Stimulated activated CD8-positive, alpha-beta memory T cell treated with anti-CD3 and anti-CD28 coated beads, Interleukin-7, amount 100 ng/mL, for 1 hour (primary cell): ENCODE measurements at places on chromosomes 7 and 10.

DNA sequence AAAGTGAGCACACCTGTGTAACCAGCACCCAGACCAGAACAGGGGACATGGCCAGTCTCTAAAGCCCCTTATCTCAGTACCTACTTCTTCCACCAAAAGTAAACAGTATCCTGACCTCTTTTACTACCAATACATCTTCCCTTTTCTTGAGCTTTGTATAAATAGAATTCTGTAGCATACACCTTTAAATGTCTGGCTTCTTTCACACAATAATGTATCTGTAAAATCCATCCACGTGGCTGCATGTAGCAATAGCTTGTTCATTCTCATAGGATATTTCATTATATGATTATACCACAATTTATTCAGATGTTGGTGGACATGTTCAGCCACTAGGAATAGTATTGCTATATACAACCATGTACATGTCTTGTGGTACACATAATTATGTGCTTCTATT lies 40.6 kb downstream of the BTBD16 start:
- no peak for DNase-seq

GRCh38 chr10:31490858-31491504 lies 172.0 kb downstream of the ZEB1 start:
- no peak for DNase-seq

GRCh38 chr10:19048489-19048888 lies at the start of gene MALRD1:
MALRD1 (plus strand) TSS chr10:19048801; CDS start chr10:19048939, 138 bp downstream.
- DNase-seq, result no peak

- no peak for DNase-seq
These were observed 167.1 kb upstream of the INHBA start for GRCh38 chr7:41869997-41870396.

- DNase-seq, result no peak
These were observed 193.2 kb upstream of the CDCA7L start for GRCh38 chr7:22138886-22139285.

DNA sequence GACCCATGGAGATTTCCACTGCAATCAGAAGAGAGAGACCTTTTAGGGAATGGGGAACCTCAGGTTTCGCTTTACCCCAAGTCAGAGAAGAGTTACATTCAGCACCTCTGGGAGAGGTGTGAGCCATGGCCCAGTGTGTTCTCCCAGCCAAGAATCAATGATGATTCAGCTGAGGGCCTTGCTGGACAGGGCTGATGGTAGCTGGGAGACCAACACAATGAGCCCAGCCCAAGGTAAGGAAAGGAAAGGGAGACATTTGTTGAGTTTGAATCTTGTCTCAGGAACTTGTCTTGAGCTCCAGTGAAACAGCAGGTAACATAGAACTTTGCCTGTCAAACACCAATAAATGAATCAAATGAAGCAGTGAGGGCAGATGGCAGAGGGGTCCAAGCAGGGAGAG lies 14.0 kb upstream of the PPIA start:
- DNase-seq, result no peak

GRCh38 chr7:157043745-157044144 lies 33.3 kb upstream of the MNX1 start:
- DNase-seq, result no peak

DNA sequence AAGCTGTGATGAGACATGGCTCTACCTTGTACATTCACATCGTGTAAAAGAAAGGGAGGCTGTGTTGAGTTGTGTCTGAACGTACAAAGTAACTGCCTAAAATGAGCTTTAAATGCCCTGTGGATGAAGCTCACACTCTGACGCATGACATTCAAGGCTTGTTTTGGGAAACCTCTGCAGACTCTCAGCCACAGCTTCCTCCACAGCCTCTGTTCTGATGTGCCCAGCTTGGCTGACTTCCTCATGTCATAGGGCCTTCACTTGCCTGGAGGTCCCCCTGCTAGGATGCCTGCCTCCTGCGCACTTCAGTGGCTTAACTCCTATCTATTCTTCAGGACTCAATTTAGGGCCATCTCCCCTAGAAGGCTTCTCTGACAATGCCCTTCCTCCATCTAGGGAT lies 230.0 kb upstream of the HABP2 start:
- DNase-seq, result no peak

GRCh38 chr7:141161550-141162535 lies 88.0 kb downstream of the TMEM178B start:
- DNase-seq, result no peak

DNA sequence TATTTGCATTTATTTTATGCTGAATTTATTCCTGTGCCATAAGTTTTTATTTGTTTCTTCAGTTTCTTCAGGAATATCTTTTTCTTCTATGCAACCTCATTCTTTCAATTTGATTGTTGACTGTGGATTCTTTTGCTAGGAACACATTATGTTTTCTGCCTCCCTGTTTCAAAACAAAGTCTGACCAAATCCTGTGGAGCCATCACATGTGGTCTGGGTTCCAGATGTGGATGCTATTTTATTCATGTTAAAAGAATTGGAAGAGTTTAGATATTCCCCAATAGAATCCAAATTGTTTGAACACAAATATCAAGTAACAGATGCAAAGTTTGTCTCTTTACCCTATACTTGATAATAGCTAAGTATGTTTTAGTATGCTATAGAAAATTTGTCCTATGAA lies 56.8 kb upstream of the LRRC17 start:
- DNase-seq, result no peak

DNA sequence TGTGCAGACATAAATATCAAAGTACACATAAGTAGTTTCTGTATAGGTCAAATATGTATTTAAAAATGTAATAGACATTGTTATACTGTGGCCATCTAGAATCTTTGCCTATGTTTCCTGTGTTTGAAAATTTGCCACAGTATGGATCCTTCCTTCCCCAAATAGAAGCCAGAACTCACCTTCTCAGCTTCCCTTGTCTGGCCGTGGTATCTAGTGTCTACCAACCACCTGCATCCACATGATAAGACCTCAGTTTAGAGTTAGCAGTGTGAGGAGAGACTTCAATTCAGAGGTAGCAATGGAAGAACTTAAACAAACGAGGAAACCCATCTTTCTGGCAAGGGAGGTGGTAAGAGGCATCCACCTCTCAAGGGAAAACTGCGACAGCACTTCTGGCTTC lies 4.9 kb downstream of the TRDMT1 start:
- no peak for DNase-seq

DNA sequence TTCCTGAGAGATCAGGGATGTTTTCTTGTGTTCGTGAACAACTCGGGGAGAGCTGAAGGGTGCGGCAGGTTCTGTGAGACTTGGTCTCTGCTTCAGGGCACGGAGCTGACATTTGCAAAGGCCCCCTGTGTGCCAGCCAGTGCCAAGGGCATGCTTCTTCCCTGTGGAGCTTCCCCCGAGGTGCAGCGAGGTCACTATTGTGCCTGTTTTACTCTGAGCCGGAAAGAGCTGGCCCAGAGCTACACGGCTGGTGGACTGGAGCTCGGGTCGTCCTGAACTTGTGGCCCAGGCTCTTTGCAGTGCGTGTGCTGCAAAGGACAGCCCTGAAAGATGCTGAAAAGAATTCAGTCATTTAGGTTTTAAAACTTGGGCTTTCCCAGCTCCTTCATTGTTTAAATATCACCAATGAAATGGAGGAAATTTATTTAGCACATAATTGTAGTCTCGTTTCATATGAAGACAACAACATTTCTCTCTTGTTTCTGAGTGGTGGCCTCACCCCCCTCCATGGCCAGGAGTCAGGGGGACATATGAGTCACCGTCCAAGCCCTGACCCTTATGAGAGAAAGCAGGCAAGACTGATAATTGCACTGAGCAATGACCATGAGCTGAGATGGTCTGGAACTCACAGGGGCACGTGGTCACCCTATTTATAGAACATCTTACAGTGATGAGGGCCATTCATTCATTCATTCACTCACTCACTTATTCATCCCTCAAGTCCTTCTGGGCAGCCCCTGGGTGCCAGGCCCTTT lies 102.6 kb downstream of the PTPRE start:
- no peak for DNase-seq

DNA sequence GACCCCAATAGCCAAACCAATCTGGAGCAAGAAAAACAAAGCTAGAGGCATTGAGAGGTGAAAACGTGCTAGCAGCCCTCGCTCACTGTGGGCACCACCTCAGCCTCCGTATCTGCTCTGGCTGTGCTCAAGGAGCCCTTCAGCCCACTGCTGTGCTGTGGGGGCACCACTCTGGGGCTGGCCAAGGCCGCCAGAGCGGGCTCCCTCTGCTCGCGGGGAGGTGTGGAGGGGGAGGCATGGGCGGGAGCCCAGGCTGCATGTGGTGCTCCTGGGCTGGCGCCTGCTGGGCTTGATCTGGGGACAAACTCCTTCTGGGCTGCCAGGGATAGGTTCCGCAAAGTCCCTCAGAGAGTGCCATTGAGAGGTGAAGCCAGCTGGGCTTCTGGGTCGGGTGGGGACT lies 1002.0 kb downstream of the GATA3 start:
- no peak for DNase-seq

GRCh38 chr10:25896421-25896820 lies 37.6 kb upstream of the MYO3A start:
- no peak for DNase-seq

GRCh38 chr10:78478919-78479318 lies 445.3 kb downstream of the RPS24 start:
- no peak for DNase-seq

DNA sequence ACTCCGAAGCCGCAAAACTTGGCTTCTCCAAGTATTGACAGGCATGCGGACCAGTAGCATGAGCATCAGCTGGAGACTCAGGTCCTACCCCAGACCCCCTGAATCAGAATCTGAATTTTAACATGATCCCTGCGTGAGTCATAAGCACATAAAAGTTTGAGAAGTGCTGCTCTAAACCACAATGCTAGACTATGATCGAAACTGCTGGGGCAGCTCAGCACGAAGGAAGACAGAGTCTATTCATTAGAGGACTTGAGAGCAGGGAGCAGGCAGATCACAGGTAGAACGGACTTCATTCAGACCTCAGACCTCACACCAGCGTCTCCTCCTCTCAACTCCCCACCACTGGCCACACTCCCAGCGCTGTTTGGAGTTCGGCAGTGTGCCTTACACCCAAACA lies 16.9 kb downstream of the CAMK2G start:
- DNase-seq, result no peak

DNA sequence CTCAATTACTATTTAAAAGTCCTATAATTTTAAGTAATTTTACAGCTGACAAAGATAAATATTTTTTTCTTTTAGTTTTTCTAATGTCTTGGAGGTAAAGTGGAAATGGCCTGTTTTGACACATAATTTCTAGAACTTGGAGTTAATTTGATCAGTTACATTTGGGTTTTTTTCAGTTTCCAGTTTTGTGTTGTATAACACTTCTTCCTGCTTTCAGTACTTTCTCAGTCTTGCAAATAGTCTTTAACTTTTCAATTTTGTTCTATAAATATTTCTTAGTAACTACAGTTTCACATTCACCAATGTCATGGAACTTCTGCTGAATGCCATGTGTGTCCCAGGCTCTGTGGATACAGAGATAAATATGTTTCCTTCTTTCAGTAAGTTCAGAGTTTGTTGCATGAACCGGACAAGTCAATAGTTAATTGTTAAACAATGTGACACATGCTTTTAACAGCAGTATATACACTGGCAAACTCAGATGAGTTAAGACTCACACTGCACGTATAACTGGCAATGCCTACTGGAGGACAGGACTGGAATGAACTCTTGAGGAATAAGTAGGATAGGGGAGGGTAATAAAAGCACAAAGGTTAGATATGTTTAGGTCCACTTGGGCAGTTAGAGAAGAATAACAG lies 4.6 kb downstream of the SHOC2 start:
- no peak for DNase-seq

GRCh38 chr7:45294559-45294958 lies 137.0 kb downstream of the RAMP3 start:
- no peak for DNase-seq

- no peak for DNase-seq
These were observed 15.6 kb upstream of the MUC3A start for GRCh38 chr7:100933734-100934133.

DNA sequence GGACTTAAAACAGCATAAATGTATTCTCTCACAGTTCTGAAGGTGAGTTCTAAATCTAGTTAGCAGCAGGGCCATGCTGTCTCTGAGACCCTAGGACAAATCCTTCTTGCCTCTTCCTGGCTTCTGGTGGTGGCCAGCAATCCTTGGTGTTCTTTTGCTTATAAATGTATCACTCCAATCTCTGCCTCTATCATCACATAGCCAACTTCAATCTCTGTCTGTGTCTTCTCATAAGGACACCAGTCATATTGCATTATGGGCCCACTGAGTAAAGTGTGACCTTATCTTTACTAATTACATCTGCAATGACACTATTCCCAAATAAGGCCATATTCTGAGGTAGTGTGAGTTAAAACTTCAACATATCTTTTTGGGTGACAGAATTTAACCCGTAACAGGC lies 778.9 kb downstream of the KCNMA1 start:
- no peak for DNase-seq

GRCh38 chr10:100232101-100232500 lies 2.7 kb upstream of the CHUK start:
- no peak for DNase-seq

DNA sequence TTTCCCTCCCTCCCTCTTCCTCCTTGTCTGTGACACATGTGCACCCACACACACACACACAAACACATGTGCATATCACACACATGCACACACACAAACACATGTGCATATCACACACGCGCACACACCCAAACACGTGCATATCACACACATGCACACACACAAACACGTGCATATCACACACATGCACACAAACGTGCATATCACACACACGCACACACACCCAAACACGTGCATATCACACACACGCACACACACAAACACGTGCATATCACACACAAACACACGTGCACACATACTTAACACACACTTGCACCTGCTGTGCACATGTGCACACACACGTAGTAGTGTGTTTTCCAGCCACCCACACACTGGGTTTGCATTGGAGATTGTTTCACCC lies 29.4 kb upstream of the KNDC1 start:
- DNase-seq, result no peak

- DNase-seq, result no peak
These were observed 71.2 kb downstream of the TRRAP start for GRCh38 chr7:98949336-98950044.

DNA sequence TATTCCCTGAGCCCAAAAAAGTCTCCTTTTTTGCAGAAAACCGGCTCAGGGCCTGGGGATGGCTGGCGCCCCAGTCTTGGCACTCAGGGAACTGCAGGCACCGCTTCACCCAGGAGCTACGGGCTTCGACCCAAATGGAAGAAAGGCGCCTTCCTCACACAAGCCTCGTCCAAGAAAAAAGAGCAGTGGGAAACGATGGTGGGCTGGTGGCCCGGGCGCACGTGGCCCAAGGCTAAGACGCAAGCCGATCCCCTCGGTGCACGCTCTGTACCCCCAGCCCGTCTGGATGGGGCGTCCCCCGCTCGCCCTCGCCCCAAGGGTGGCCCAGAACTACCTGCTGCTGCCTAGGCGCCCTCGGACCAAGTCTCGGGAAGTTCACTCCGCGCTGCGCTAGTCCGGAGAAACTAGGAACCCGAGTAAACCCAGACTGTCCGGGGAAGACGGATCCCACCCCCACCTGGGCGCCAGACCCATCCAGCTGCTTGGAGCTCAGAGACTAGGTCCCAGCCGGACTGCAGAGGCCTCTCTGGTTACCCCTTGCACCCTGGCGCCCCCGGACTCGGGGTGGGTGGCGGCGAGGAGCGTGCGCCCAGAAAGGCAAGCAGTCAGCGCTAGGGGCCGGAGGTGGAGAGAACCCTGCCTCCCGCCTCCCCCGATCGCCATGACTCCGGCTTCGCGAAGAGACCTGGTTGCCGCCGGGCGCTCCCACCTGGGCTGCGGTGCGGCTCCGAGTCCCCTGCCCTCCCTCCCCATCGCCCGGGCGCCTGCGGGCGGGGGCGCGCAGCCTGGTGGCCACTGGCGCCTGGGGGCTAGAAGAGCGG lies 76.4 kb downstream of the CALN1 start:
- no peak for DNase-seq

GRCh38 chr10:623014-623413 lies 66.5 kb downstream of the DIP2C start:
- no peak for DNase-seq
